Stimulated activated CD4-positive, alpha-beta T cell treated with anti-CD3 and anti-CD28 coated beads, Interleukin-4, amount 100 ng/mL, for 24 hours (primary cell): ENCODE measurements at places on chromosomes 4 and X.

GRCh38 chr4:119046263-119046662, 89.4 kb upstream of the MYOZ2 start:
- DNase-seq: no peak

DNA sequence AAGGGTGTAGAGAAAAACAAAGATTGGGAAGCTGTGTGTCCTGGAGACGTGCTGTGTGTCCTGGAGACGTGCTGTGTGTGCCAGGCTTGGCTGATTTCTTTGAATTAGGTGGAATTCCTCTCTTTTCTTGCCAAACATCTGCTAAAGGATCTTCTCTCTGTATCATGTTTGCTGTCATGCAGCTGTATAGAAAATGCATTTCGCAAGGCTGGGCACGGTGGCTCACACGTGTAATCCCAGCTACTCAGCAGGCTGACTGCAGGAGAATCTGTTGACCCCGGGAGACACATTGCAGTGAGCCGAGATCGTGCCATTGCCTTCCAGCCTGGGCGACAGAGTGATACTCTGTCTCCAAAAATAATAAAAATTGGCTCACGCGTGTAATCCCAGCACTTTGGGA, 187.0 kb downstream of the CRLF2 start:
- DNase-seq: no peak

DNA sequence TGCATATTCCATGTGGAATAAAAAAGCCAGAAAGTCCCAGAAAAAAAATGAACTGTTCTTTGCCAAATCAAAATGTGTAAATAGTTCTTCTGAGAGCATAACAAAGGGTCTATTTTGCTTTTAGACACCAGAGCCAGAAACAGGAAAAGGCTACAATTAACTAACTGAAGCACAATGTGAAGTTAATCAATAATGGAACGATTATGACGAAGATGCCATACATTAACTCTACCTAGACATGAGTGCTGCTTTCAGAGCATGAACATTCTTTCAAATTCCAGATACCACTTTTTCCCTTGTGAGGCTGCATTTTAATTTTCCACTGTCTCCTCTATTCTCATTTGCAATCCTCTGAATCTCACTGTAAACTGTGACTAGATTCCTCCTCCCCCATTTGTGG, 48.7 kb upstream of the PHOX2B start:
- no peak for DNase-seq

DNA sequence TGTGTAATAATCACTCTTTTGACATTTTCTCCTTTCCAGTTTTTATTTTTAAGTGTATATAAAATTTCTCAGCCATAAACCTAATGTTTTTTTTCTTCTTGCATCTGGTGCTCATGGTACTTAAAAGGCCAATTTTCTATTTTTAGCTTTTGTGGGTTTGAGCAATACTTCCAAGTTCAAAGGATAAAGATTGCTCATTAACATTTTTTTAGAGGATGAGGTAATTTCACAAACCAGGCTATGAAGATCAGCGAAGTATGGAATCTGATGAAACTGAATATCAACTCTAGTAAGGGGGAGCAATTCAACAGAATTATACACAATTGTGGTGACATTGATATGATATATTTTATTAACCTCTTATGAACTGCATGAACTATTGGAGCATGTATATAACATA, 25.8 kb upstream of the KLHL34 start:
- no peak for DNase-seq

DNA sequence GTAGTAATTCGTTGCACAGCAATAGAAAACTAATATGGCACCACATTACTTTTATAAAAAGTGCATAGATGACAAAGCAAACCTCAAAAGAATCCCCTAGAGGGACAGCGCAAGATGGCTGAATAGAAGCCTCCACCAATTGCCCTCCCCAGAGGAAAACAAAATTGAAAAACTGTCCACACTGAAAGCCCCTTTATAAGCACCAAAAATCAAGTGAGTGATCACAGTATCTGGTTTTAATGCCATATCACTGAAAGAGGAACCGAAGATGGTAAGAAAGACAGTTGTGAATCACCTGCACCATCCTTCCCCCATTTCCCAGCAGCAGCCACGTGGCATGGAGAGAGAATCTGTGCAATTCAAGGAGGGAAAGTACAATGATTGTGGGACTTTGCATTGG, 522.2 kb downstream of the GLUD2 start:
- DNase-seq: no peak

DNA sequence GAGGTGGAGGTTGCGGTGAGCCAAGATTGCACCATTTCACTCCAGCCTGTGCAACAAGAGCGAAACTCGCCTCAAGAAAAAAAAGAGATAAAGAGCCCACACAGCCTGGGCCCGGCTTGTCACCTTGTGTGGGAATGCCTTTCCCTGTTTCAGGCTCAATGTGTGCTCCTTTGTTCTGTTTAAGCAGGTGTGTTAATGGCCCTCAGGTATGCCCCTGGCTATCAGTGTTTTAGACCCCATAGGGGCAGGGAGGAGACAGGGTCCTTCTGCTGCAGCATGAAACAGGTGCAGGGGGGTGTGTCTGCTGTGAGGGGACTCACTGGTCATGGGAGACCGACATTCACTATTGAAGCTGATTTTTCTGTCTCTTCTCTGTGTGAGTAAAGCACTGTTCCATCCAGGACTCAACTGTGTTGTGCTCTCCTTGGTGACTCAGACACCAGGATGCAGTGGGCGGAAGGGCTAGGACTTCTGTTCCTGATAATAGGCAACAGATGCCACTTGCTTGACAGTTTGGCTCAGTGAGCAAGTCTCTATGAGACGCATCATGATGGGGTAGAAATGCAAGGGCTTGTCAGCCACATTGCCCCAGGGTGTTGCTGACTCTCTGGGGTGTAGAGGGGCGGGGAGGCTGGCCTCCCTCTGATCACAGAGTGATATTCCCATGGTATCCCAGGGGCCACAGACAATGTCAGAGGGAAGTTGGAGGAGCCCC, 15.6 kb upstream of the LAP3 start:
- DNase-seq: no peak

DNA sequence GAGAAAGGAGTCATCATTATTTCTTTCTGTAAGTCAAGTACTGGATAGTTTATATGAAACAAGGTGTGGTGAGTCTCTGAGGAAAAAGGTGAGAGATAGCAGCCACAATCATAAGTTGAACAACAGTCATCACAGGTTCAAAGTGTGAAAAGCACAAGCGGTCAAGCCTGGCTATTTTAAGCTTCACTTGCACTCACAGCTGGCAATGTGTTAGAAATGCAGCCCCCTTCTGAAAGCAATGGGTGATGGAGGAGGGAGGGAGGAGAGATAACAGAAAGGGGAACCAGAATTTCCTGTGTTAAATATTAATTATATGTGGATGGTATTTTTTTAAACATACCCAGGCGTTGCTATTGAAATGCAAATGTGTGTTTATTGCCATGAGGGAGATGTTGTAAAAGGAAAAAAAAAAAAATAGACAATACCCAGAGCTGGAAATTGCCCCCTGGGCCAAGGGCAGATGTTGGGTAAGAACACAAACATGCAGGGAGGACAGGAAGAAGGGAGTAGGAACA, 26.9 kb upstream of the BMP3 start:
- no peak for DNase-seq

DNA sequence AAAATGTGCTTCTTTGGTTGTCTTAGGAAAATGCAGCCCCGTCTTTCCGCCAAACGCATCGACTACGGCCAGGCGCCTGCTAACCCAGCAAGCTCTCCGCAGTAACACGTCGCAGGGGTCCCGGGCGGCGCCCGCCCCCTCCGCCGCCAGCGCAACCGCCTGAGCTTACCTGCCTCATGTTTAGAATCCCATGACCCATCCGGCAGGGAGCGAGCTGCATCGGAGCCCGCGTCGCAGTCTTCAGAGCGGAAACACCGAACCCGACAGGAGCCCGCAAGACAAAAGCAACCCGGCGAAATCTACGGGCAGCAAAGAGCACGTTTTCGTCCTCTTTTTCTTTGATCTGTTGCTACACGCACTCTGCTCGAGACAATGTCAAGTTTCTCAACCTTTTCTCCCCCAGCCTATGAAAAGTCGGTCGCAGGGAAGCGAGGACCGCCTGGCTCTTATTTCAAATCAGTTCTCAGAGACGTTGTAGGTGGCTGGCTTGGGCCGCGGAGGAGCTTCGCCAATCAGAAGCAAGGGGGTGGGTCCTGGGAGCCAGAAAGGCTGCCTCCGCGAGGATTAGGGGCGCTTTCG, at the start of gene MID1:
Gene MID1, minus strand, starts transcription at position 465 of the 579 bp plus-strand sequence. CDS start 53,038 bp downstream, outside the sequence.
- no peak for DNase-seq
